Psoas muscle (tissue), 8 donors: ENCODE measurements at places on chromosomes 1 and 21. TPM values are rescaled to one million over a fixed set of nuclear protein-coding genes. Genes with fewer than 3 reads are reported as not detected.
A peak's percentile ranks its signal among the peaks of the same experiment; 100 is the strongest.

DNA sequence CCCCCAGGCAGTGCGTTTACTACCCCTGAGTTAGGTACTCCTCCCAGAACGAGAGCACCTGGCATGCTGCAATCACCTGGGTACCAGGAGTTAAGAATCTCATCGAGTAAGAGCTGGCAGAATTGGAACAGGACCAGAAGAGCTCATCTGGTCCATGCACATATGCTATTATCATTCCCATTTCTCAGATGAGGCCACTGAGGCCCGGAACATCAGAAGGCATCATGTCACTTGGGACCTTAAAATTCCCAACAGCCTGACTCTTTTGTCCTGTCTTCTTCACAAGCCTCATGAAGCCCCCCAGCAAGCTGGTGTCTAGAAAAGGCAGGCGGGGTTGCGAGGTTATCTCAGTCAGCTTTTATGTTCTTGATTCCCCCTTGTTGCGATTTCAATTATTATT lies 13.9 kb upstream of the IFFO2 start:
- H3K4me1 ChIP-seq: no peaks in the 10 kb centered on the region
- H3K4me3 ChIP-seq: no peak overlapping the region
- no peaks in the 10 kb centered on the region for H3K36me3 ChIP-seq
- H3K27ac ChIP-seq: no peak overlapping the region
- H3K27me3 ChIP-seq: no peaks in the 10 kb centered on the region
- no peak for DNase-seq

- no peaks in the 10 kb centered on the region for H3K36me3 ChIP-seq
- peaks cover 43% of the 10 kb centered on the region for H3K4me1 ChIP-seq
- H3K4me3 ChIP-seq: no peak overlapping the region
- H3K27me3 ChIP-seq: no peaks in the 10 kb centered on the region
- peak overlapping the region; percentile 53 for H3K27ac ChIP-seq
These were observed 42.5 kb downstream of the CNST start for GRCh38 chr1:246608616-246609376.

- no peak for DNase-seq
- H3K36me3 ChIP-seq: peaks cover 14% of the 10 kb centered on the region
- no peak overlapping the region for H3K4me3 ChIP-seq
- H3K4me1 ChIP-seq: no peaks in the 10 kb centered on the region
These were observed 15.6 kb downstream of the SZT2 start for GRCh38 chr1:43405219-43405875.

DNA sequence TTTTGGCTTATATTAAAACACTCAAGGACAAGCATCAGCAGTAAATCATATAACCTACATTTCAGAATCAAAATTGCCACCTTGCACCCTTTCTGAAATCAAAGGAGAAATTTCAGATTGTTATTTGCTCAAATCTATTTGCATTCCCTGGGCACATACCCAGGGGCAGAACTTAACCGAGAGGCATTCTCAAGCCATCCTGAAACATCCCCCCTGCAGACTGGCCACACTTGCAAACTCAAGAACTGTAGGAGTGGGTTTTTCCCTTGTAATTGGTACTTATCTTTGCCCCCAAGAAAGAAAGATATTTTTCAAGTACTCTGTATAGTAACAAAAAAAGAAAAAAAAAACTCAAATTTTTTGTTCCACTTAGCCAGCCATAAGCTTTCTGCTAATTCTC lies 213.6 kb upstream of the ESRRG start:
- no peak for DNase-seq
- H3K36me3 ChIP-seq: no peaks in the 10 kb centered on the region
- H3K27me3 ChIP-seq: no peaks in the 10 kb centered on the region
- H3K4me3 ChIP-seq: no peak overlapping the region
- H3K27ac ChIP-seq: no peak overlapping the region

- no peak overlapping the region for H3K4me3 ChIP-seq
- DNase-seq: no peak
- no peaks in the 10 kb centered on the region for H3K4me1 ChIP-seq
- H3K27me3 ChIP-seq: no peaks in the 10 kb centered on the region
These were observed 72.0 kb upstream of the KCNA3 start for GRCh38 chr1:110746644-110747259.

- H3K4me3 ChIP-seq: no peak overlapping the region
- H3K27me3 ChIP-seq: no peaks in the 10 kb centered on the region
- no peaks in the 10 kb centered on the region for H3K36me3 ChIP-seq
- no peak for DNase-seq
- no peaks in the 10 kb centered on the region for H3K4me1 ChIP-seq
These were observed 211.6 kb upstream of the NR5A2 start for GRCh38 chr1:199815947-199816346.

The DNAJC8 gene
- 50.5 TPM for total RNA-seq

- H3K27me3 ChIP-seq: no peaks in the 10 kb centered on the region
- no peaks in the 10 kb centered on the region for H3K4me1 ChIP-seq
- H3K36me3 ChIP-seq: no peaks in the 10 kb centered on the region
These were observed 95.0 kb downstream of the SLC30A10 start for GRCh38 chr1:219833214-219833815.

GRCh38 chr21:34157521-34157920 lies 84.1 kb downstream of the MRPS6 start:
- H3K27me3 ChIP-seq: no peaks in the 10 kb centered on the region
- no peak overlapping the region for H3K4me3 ChIP-seq
- H3K27ac ChIP-seq: no peak overlapping the region
- no peaks in the 10 kb centered on the region for H3K4me1 ChIP-seq

The NEK2 gene
- total RNA-seq: not detected

- H3K4me1 ChIP-seq: no peaks in the 10 kb centered on the region
- DNase-seq: no peak
- no peak overlapping the region for H3K27ac ChIP-seq
- no peak overlapping the region for H3K4me3 ChIP-seq
- H3K36me3 ChIP-seq: no peaks in the 10 kb centered on the region
These were observed 283.2 kb upstream of the LYPLAL1 start for GRCh38 chr1:218890451-218890850.

DNA sequence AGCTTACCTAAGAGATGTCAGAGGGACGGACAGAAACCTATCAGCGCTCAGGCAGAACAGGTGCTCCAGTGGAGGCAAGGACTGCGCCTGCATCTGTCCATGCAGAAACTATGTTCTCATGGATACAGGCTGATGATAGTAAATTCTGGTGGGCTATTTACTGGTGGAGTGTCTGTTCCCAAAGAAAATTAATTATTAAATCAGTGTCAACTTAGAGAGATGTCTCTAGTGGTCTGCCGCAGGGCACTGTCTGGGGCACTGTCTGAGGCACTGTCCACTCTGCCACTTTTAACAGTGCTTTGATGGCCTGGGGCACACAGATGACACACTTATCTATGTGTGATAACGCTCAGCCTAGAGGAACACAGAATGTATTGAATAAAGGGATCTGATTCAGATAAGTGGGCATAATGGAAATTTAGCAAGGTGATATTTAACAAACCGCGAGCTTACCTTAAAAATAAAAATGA lies 148.1 kb downstream of the RGS7 start:
- no peaks in the 10 kb centered on the region for H3K36me3 ChIP-seq
- H3K4me1 ChIP-seq: no peaks in the 10 kb centered on the region
- H3K4me3 ChIP-seq: no peak overlapping the region
- H3K27ac ChIP-seq: no peak overlapping the region

DNA sequence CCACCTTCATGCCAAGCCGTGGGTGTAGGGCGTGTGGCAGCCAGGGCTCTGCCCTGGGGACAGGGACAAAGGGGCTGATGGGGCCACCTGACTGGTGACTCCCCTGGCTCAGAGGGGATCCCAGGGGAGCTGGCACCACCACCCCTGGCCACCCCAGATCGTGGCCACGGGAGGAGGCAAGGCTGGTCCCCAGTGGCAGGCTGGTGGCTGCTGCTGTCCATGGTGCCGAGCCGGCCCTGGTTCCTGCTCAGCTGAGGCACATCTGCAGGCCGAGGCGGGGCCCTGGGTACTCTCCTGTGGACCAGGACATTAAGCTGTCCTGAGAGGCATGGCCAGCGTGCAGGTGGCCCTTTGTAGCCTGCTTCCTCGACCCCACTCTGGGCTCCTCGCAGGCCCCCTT lies 6.5 kb downstream of the PLCH2 start:
- H3K36me3 ChIP-seq: no peaks in the 10 kb centered on the region
- H3K4me1 ChIP-seq: no peaks in the 10 kb centered on the region
- H3K4me3 ChIP-seq: no peak overlapping the region
- H3K27ac ChIP-seq: no peak overlapping the region

- no peak overlapping the region for H3K4me3 ChIP-seq
- H3K4me1 ChIP-seq: no peaks in the 10 kb centered on the region
- H3K27me3 ChIP-seq: peaks cover 30% of the 10 kb centered on the region
- H3K36me3 ChIP-seq: no peaks in the 10 kb centered on the region
These were observed 48.3 kb downstream of the IGSF21 start for GRCh38 chr1:18155881-18156385.

The MCOLN3 gene
- 0.52 TPM for total RNA-seq

GRCh38 chr1:160885042-160885441 lies at the start of gene ITLN1:
Gene ITLN1, minus strand, starts transcription at chr1:160885180. Its CDS starts 303 bp downstream, at chr1:160884877.
- no peak for DNase-seq
- no peak within 1 kb of the TSS for H3K27ac ChIP-seq
- no peaks in the 10 kb centered on the region for H3K27me3 ChIP-seq
- H3K4me1 ChIP-seq: no peaks in the 10 kb centered on the region
- H3K36me3 ChIP-seq: no peaks in the 10 kb centered on the region

GRCh38 chr1:114026797-114027196 lies 47.5 kb downstream of the OLFML3 start:
- H3K36me3 ChIP-seq: no peaks in the 10 kb centered on the region
- H3K4me1 ChIP-seq: peaks cover 48% of the 10 kb centered on the region
- H3K27ac ChIP-seq: peak overlapping the region; percentile 86
- H3K4me3 ChIP-seq: no peak overlapping the region
- H3K27me3 ChIP-seq: no peaks in the 10 kb centered on the region

GRCh38 chr1:177948336-177948972 lies 21.4 kb downstream of the SEC16B start:
- no peaks in the 10 kb centered on the region for H3K27me3 ChIP-seq
- peaks cover 29% of the 10 kb centered on the region for H3K36me3 ChIP-seq
- DNase-seq: peak; percentile 34
- no peaks in the 10 kb centered on the region for H3K4me1 ChIP-seq
- no peak overlapping the region for H3K4me3 ChIP-seq
- H3K27ac ChIP-seq: no peak overlapping the region

DNA sequence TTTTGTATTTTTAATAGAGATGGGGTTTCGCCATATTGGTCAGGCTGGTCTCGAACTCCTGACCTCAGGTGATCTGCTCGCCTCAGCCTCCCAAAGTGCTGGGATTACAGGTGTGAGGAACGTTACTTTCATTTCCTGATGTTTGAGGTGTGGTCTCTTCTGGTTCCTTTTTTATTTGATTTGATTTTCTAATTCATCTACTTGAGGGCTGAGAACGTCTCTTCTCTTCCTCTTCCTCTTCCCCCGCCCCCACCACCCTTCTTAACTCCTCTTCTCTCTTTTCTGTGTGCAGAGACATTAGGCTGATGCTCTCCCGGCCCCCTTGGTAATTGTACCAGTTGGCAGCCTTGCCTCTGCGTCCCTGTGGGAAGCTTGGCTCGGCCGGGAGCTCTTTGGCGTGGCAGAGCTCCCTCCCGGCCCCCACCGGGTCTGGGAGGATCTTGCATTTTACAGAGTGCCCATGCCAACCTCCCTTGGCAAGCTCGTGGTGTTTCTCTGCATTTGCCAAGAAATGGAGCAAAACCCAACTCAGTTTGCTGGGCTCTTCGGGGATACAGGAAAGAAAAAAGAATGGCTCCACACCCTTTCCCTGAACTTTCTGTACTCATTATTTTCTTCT lies 19.9 kb downstream of the CRYAA start:
- H3K36me3 ChIP-seq: no peaks in the 10 kb centered on the region
- peaks cover 6% of the 10 kb centered on the region for H3K27me3 ChIP-seq
- no peak for DNase-seq
- no peaks in the 10 kb centered on the region for H3K4me1 ChIP-seq
- H3K27ac ChIP-seq: no peak overlapping the region

GRCh38 chr1:153919876-153920852 lies 2.6 kb downstream of the GATAD2B start:
- DNase-seq: no peak
- H3K27ac ChIP-seq: peak overlapping the region; percentile 48
- peak overlapping the region; percentile 72 for H3K4me3 ChIP-seq
- H3K4me1 ChIP-seq: peaks cover 40% of the 10 kb centered on the region
- H3K27me3 ChIP-seq: no peaks in the 10 kb centered on the region
- H3K36me3 ChIP-seq: no peaks in the 10 kb centered on the region

The CLCA1 gene
- not detected for total RNA-seq

The CLEC20A gene
- total RNA-seq: not detected

The SLC25A34 gene
- total RNA-seq: 48.2 TPM
